T-cell (primary cell): ENCODE measurements at places on chromosomes 2 and 18.

GRCh38 chr2:230053753-230054478, 14.8 kb downstream of the SLC16A14 start:
- no peak for DNase-seq

DNA sequence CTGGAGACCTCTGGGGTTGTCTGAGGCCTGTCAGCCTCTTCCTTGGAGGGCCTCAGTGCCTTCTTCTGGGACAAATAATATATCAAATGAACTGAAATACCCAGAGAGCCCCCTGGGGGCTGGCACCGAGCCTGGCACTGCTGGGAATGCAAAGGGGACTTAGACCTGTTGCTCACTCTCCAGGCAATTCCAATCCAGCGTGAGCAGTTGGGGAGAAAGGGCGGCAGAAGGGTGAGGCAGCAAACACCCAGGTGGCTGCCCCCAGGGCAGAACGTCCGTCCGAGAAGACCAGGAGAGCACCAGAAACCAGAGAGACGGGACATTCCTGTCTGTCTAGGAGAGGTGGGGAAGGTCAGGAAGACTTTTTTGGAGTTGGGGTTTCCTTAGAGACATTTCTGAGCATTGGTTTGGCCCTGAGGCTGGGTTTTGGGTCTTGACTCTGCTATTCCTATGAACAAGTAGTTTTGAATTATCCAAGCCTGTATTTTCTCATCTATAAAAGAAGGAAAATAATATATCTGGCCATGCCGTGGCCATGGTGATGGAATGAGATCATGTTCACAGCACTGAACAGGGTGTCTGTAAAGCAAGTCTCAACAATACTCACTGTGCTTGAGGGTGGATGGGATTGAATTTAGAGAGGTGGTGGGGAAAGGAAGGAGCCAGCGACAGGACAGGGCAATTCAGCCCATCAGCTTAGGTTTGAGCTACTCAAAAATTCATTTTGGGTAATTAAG, 44.3 kb upstream of the ZBTB7C start:
- no peak for DNase-seq

DNA sequence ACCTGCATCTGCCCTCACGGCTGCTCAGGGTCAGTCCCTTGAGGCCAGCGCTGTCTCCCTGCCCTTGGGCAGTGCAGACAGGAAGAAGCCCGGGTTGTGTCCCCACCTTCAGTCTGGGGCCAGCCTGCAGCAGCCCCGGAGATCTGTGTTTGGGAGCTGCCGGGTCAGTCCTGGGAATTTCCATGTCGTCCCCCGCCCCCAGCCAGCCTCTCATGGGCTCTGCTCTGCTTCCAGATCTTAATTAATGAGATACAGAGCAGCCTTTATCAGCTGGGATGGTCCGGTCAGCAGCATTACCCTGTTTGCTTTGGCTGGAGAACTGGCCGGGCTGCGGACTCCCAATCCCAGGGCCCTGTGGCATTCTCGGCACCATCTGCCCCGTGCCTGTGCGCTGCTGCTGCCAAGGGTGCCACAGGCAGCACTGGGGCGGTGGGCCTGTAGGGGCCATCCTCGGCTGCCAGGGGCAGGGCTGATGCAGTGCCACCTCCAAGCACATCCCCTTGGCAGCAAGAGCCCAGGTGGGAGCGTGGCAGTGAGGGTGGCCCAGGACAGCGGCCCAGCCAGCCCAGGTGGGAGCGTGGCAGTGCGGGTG, 2.4 kb downstream of the BOK start:
- DNase-seq = no peak

DNA sequence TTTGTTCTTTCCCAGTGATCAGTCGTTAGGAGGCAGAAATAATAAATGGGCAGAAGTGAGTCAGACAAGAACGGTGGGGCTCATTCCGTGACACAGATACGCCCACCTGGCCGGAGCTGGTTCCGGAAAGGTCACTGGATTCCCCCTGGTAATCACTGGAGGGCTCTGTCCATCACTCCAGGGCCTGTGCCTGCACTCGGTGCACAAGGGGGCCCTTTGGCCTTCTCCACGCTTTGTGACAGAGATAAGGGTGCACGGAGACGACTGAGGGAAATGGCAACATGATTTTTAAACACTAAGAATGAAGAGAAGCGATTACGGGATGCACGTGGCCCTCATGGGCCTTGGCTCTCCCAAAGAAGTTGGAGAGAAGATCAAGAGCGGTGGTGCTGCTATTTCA, 84.4 kb downstream of the PTGR3 start:
- no peak for DNase-seq

GRCh38 chr2:199772035-199772976, 78.7 kb downstream of the FTCDNL1 start:
- DNase-seq = no peak

DNA sequence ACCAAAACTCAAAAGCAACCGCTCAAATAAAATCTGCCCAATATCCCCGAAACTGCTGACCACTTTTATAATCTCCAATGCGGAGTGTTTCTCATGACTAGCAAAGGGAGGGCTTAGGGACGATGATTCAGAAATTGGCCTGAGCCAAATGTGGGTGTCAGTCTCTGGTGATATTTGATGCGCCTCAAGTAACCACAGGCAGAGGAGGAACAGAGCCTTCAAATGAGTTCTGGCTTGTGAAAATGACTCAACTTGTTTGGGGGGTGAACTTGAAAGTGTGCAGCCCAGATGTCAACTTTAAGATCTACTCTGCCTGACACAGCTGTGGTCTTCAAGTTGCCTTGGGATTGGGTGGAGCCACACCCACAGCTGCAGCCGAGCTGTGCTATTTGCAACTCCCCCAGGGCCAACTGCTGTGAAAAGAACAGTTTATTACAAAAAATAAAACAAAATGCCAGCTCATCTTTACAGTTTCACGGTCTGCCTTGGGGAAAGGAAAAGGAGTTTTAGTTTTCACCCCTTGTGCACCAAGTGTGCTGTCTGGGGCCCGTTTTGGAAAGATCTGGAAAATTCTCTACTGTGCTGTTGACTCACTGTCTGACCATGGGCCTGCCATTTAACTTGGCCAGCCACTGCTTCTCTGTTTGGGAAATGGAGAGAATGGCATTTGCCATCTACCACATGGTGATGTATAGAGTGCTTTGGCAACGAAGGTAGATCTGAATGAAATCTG, 222.1 kb downstream of the MTX2 start:
- DNase-seq = no peak

- no peak for DNase-seq
These were observed 250.3 kb downstream of the TTC32 start for GRCh38 chr2:19651466-19651865.

DNA sequence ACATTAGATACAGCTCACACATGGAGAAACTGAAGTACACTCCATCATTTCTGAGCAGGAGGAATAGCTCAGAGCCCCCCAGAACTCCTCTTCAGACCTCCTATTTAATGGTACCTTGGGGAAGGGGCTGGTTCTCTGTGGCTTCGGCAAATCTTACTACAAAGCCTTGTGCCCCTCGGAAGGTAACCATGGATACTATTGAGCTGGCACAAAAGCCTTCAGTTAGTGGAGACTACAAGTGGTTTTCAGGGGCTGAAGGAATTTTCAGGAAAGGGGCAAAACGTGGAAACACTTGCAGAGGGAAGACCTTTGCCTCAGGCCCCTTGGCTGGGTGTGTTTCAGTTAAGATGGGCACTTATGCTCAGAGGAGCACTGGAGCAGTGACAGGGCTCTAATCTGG, 1.1 kb upstream of the FAM237A start:
- DNase-seq = no peak

DNA sequence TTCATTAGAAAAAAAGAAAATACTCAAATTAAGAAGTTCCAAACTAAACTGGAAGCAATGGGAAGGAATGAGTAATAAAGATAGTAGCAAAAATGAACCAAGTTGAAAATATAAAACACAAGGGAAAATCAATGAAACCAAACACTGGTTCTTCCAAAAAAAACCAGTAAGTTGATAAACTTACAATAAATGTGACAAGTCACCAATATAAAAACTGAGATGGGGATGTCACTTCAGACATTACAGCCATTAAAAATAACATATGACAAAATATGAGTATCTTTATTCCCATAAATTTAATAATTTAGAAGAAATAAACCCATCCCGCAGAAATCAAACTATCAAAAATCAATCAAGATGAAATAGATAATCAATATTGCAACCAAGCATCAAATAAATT, 633.9 kb upstream of the RAB6C start:
- DNase-seq = no peak

GRCh38 chr2:197058777-197059300, 132.3 kb upstream of the PGAP1 start:
- DNase-seq = no peak

GRCh38 chr18:78546281-78546680, 433.3 kb upstream of the SALL3 start:
- DNase-seq = no peak

- no peak for DNase-seq
These were observed 54.9 kb downstream of the SDC1 start for GRCh38 chr2:20169796-20170703.

GRCh38 chr2:85737481-85737880, 16.3 kb upstream of the ATOH8 start:
- no peak for DNase-seq

- no peak for DNase-seq
These were observed 176.3 kb downstream of the INHBB start for GRCh38 chr2:120522151-120522751.

- no peak for DNase-seq
These were observed 123.6 kb upstream of the SMIM21 start for GRCh38 chr18:75551071-75551470.

DNA sequence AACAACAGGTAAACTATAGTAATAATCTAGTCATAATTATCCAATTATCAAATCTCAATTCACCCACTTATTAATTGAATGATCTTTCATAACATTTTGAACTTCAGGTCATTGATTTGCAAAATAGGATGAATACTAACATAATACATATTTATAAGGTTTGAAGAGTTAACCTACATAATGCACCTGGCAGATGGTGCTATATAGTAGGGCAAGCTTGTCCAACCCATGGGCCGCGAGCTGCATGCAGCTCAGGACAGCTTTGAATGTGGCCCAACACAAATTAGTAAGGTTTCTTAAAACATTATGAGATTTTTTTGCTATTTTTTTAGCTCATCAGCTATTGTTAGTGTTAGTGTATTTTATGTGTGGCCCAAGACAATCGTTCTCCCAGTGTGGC, 815.8 kb upstream of the ID2 start:
- no peak for DNase-seq

- no peak for DNase-seq
These were observed 86.7 kb upstream of the B3GNT7 start for GRCh38 chr2:231308631-231309428.

DNA sequence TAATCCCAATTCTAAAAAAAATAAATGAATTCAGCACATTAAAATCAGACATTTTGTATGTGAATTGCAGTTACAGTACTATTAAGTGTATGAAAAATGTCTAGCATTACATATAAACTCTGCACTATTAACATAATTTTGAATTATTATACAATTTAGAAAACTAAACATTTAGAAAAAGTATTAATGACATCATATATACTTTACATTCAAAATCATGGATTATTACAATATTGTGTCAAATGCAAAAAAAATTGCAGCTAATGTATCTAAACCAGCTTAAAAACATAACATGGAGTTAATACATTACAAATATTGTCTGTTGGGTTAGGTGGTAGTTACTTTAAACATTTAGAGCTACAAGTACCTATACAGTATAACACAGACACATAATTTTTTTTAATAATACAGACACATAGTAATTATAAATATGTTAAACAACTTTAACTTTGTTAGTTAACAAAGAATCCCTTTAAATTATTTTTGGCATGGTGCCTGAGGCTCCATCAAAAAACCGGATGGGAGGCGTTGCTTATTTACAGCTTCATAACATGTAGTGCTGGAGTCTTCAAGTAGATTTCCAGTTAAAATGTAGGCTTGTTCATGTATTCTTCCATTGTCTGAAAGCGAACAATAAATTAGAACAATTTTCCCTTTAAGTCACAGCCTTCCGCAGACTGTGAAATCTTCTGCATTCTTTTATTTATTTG, 79.1 kb downstream of the AP1S3 start:
- DNase-seq = no peak

DNA sequence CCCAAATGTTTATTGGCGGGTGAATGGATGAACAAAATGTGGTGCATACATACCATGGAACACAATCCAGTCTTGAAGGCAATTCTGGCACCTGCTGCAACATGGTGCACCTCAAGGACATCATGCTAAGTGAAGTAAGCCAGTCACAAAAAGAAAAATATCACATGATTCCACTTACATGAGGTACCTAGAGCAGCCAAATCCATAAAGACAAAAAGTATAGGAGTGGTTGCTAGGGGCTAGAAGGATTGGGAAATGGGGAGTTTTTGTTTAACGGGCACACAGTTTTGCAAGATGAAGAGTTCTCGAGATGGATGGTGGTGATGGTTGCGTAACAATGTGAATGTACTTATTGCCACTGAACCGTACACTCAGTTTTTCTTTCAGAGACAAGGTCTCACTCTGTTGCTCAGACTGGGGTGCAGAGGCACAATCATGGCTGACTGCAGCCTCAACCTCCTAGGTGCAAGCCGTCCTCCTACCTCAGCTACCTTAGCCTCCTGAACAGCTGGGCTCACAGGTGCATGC, 90.9 kb upstream of the CERS6 start:
- no peak for DNase-seq

DNA sequence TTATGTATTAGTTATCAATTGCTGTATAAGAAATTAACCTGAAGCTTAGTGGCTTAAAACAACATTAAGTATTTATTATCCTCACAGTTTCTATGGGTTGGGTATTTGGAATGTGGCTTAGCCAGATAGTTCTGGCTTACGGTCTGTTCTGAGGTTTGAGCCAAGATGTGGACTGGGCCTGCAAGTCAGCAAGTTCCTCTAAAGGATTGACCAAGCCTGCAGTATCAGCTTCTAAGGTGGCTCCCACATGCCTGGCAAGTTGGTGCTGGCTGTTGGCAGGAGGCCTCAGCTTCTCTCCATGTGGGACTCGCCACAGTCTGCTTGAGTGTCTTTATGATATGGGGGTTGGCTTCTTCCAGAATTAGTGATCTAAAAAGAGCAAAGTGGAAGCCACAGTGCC, 45.0 kb upstream of the TCF4 start:
- DNase-seq = no peak

DNA sequence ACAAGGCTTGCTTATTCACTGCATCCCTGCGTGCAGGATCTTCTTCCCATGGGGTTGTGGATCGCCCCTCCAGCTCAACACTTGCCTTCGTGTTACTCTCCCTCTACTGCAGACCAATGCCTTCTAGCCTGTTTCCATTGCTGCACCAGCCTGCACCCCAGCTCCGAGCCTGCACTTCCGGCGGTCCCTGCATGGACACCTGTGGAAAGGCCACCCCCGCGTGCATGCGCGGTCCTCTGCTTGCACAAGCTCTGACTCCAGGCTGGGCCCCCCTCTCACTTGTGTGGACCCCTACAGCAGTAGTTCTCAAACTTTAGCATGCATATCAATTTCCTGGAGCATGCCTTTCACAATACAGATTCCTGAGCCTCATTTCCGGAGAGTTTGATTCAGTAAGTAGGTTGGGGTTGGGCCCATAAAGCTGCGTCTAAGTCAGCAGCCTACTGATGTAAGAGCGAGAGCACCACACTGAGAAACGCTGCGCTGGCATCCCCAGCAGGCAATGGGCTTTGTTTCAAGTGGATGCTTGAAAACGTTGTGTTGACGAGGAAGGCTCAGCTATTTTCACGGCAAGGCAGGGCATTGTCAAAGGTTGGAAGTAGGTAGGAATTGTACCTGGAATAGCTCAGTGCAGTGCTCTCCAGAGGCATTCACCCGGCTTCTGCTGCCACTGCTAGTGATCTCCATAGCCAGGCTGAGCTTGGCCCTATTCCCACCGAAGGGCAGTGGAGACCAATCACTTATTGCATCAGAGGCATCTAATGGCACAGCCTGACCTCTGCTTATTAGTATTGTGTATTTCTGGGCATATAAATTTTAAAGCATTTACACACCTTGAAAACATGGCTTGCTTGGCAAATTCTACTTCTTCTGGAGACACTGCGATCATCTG, 32.6 kb downstream of the CREG2 start:
- no peak for DNase-seq

GRCh38 chr2:157355618-157356017, 30.0 kb upstream of the ERMN start:
- no peak for DNase-seq
